NCI-H1436 treated with DMSO at 0.1 percent for 48 hours (cell line): ENCODE measurements at places on chromosomes 13 and 19.

DNA sequence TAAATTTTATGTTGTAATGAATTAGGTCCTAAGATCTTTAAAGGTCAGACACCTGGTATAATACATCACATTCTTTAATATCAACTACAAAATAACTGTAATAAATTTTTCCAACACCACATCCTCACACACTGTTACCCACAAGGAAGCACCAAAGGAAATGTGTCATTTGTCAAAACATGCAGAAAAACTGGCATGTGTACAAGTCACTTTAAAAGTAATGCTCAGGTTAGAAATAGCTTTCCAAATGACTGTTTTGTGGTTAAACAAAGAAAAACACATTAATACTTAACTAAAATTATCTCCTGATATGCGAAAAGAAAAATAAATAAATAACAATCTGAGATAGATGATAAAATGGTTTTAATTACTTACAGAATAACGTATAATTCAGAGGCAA is 74.7 kb downstream of the MZT1 start:
- no peak for DNase-seq

DNA sequence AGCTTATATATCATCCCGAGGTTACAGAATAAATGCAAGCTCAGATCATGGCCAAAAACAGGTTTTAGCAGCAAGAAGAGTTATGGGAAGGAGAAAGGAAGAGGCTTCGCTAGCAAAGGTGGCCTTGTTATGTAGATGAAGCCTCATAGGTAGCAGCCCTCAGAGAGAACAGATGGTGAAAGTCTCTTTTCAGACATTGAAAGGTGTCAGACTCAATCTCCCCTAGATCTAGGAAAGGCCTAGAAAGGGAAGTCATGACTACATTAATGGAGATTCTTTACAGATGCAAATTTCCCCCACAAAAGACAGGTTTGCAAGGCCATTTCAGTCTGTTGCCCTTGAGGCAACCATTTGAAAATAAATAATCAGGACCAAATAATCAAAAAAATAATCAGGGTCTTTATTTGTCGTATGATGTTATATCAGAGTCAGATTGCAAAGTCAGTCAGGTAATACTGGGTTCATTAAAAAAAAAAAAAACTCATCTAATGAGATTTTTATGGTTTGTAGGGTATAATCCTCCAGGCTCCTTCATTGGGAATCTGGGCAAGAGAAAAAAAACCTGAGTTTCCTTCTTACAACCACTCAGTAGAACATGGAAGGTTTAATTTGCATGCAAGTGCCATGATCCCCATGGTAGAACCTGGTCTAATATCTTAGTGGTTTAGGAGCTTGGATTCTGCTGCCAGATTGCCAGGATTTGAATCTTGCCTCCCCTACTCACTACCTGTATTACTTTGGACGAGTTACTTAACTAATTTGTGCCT is 50.8 kb upstream of the HTR2A start:
- no peak for DNase-seq

DNA sequence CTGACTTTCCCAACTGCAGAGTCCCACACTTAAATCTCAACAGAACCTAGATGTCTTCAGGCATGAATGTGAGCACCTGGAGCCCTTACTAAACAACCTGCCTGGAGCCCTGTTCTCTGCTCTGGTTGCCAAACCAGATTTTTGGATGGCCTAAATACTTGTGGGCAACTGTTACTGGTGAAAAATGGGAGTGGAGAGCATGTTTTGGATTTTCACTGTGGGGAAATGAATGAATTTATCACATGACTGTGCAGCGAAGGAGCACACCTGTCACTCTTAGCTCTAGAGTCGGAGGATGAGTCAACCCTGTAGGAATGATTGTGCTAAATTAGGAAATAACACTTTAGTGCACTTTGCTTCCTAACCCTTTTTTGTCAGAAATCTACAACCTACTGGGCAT is 30.3 kb downstream of the SHISA2 start:
- DNase-seq: no peak

- no peak for DNase-seq
These were observed 213.3 kb downstream of the MZT1 start for GRCh38 chr13:72514146-72514545.

- DNase-seq: no peak
These were observed 787 bp downstream of the TIMM29 start for GRCh38 chr19:10929402-10929794.

DNA sequence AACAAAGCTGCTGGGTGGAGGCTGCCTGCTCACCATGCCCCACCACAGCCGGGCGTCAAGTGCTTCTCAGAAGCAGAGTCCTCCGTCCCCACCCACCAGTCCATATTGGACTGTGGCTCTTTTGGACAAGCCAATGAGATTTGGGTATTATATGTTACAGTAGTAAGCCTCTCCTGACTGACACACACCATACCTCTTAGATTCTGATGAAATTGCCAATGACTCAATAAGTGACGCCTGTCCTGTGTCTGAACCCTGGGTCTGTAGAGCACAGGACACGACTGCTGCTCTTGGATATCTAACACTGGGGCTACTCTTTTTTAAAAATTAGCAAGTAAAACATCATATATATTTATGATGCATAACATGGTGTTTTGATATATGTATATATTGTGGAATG is 44.8 kb upstream of the UBAC2 start:
- no peak for DNase-seq

DNA sequence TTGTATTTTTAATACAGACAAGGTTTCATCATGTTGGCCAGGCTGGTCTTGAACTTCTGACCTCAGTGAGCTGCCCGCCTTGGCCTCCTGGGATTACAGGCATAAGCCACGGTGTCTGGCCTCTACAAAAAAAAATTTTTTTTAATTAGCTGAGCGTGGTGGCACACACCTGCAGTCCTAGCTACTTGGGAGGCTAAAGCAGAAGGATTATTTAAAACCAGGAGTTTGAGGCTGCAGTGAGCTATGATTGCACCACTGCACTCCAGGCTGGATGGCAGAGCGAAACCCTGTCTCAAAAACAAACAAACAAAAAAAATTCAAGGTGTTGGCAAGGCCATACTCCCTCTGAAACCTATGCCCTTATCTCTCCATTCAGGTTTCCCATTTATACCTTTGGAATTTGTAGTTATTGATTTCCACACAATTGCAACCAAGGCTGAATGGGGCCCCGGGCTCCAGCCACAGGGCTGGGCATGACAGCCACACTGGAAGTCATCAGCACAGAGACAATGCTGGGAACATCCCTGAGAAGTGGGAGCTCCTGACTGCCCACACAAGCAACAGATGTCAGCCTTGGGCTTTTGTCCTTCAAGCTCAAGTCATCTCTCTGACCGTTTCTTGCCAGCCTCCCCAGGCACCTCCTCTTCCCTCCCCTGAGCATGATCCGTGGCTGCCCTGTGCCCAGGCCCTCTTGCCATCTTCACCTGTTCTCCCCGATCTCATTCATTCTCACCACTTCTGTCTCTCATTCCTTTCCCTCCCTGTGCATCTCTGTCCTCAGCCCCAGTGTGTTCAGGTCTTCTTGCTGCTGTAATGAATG is 27.2 kb upstream of the CALM3 start:
- no peak for DNase-seq

- no peak for DNase-seq
These were observed 108.5 kb upstream of the C1QTNF9B start for GRCh38 chr13:24005755-24006281.

GRCh38 chr19:10408511-10409283 is 5.4 kb upstream of the CDC37 start:
- no peak for DNase-seq

DNA sequence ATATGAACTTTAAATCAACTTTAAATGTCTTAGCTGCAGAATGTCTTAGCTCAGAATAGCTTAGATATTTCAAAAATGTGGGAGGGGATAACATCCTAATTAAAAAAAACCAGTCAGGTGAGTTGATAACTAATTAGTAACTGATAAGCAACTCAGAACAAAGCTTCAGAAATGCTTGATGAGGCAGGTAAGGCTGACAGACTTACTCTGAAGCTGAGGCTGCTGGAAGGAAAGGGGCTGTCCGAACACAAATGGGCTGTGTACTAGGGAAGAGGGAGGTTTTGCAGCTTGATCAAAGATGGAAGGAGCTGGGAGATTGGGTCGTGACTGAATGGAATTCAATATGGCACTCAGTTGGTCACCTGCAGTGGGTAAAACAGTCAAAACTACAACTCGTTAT is 91.2 kb upstream of the FBXL3 start:
- no peak for DNase-seq

GRCh38 chr13:83829810-83830209 is 52.5 kb downstream of the SLITRK1 start:
- DNase-seq: no peak

DNA sequence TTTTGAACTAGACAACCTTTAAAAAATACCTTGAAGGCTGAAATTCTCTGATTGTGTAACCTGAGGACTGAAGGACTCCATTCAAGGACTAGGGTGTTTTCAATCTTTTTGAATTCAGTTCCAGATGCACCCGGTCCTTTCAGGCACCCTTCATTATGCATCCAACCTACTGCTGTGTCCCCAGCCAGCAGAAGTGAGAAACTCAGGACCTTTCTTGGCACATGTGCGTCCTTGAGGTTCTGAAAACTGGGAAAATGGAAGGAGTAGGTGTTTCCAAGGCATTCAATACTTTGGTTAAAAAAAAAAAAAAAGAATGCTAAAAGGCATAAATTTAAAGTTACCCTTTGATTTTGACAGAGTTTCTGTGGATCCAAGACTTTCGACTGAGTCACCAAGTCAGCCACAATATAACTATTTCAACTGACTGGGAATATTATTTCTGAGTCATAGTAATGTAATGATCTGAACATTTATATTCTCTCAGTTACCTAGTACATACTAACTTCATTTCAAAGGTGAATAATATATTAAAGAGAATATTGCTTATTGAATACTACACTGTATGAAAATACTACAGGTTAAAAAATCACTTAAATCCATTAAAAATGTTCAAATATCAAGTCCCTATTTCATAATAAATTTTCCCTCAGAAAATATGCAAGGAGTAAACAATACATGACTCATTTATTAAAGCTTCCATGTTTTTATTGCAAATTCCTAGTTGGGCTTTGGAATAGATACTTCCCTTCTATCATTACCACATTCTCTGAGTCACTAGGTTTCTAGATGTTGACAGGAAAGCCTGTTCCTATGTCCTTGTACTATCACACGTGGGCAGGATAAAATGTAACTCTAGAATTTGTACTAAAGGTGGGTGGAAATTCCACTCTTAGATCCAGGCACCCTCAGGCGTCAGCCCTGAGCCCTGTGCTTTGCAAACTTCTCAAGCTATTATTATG is 2.4 kb upstream of the ITGBL1 start:
- DNase-seq: no peak

GRCh38 chr13:114025405-114025713 is 51.5 kb upstream of the C13orf46 start:
- no peak for DNase-seq

- DNase-seq: no peak
These were observed 6.5 kb downstream of the RASAL3 start for GRCh38 chr19:15457701-15458484.

- no peak for DNase-seq
These were observed 342.8 kb downstream of the DACH1 start for GRCh38 chr13:71524245-71524612.

GRCh38 chr13:52012512-52012836 is 276 bp downstream of the ALG11 start:
- no peak for DNase-seq

DNA sequence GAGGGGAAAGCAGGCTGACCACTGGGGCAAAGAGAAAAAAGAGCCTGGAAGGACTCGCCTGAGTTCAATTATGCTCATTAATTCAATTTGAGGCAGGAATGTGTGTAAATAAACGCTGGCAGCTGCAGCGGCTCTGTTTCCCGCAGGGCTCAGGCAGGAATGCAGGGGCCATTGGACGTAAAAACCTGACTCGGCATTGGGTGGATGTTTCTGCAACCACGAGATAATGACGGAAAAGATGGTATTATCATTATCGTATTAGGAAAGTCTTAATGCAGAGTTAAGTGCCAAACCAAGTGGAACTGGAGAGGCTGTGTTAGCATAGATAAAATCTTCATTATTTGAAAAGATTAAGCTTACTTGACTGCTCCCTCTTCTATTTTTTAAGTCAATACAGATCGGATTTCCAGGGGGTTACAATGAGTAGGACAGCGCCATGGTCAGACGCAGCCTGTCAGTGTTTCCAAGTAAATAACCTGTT is 169.8 kb downstream of the SHISA2 start:
- no peak for DNase-seq

DNA sequence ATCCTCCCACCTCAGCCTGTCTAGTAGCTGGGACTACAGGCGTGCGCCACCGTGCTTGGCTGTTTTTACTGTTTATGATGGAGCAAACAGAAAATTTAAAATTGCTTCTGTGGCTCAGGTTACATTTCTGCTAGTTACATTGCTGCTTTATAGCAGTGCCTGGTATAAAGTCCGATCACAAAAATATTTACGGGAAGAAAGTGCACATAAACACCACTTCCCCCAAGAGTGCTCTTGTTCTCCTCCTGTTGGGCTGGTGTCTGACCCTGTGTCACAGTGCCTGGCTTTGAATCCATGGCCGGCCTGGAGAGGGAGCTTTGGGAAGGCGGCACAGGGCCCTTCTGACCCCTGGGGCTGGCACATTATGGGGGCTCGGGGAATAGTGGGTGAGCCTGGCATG is 11.9 kb downstream of the PRKACA start:
- no peak for DNase-seq

- DNase-seq: no peak
These were observed 1.1 kb upstream of the ERF start for GRCh38 chr19:42255766-42256745.

DNA sequence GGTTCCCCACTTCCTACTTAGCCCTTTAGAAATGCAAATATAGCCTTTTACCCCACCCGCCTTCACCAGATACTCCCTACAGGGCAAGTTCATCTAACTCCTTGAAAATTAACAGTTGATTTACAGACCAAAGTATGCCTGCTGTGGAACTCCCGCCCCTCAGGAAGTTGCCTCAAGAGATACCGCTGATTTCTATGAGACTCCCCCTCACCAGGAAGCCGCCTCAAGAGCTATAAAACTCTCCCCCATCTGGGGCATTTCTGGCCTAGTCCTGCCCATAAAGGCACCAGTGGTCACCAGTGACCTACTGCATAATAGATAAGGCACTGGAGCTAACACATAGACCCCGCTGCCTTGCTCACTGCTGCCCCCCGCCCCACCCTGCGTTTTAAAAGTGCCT is 201.7 kb upstream of the UBL3 start:
- no peak for DNase-seq

DNA sequence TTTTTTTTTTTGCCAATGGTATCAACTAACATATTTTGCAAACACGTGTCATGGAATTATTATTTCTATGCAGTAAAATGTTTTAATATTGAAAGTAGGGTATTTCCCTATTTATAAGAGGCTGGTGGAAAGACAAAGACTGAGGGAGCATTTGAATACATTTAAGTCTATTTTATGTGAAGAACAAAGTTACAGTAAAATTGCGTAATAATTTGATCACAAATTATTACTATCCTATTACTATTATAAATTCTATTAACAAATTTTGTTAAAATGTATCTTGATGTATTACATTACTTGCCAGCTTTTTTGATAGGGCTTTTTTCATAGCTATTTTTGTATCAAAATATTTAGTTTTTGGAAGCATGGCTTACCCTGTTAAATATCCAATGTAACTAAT is 58.4 kb downstream of the GPC5 start:
- no peak for DNase-seq

GRCh38 chr13:94339116-94339687 is 140.3 kb downstream of the DCT start:
- DNase-seq: no peak

DNA sequence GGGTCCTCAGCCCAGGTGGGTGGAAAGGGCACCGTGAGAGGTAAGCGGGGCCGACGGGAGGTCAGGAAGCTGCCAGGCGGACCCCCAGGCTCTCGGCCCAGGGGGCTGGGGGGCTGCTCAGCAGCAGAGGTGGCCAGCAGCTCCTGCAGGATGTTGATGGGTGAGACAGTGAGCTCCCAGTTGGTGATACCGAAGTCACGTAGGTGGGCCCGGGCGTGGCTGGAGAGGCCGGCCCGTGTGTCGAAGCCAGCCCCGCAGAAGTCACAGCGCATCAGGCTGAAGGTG is 13.0 kb downstream of the WIZ start:
- no peak for DNase-seq
